Thymus (tissue), 14 donors: ENCODE measurements at places on chromosomes 4 and X. TPM values are rescaled to one million over a fixed set of nuclear protein-coding genes. Genes with fewer than 3 reads are reported as not detected.

SYTL5 gene
- total RNA-seq, result 0.14 TPM

TCEAL8 gene
- total RNA-seq, result 90.6 TPM

DNA sequence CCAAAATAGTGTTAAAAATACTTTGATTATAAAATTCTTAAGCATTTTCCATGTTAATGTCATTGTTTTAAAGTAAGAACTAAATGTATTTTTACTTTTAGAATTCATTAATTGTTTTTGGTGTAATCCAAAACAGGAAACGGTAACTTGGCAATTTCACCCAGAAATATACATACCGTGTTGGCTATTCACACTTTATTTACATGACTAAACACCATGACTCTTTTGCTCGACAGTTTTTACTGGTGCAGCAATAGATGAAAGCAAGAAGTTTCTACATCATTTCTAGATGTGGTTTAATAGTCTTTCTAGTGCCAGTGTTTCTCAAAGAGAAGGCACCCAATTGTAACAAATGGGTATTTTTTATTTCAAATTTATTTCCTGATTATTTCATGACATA, 25.6 kb upstream of the MAGEA1 start:
- H3K27me3 ChIP-seq, result no peaks in the 10 kb centered on the region
- no peaks in the 10 kb centered on the region for H3K36me3 ChIP-seq
- H3K4me1 ChIP-seq, result no peaks in the 10 kb centered on the region
- H3K27ac ChIP-seq, result no peak overlapping the region

GRCh38 chr4:102799816-102800215, 27.5 kb downstream of the UBE2D3 start:
- no peaks in the 10 kb centered on the region for H3K4me1 ChIP-seq
- peaks cover 16% of the 10 kb centered on the region for H3K36me3 ChIP-seq
- H3K4me3 ChIP-seq, result no peak overlapping the region

DNA sequence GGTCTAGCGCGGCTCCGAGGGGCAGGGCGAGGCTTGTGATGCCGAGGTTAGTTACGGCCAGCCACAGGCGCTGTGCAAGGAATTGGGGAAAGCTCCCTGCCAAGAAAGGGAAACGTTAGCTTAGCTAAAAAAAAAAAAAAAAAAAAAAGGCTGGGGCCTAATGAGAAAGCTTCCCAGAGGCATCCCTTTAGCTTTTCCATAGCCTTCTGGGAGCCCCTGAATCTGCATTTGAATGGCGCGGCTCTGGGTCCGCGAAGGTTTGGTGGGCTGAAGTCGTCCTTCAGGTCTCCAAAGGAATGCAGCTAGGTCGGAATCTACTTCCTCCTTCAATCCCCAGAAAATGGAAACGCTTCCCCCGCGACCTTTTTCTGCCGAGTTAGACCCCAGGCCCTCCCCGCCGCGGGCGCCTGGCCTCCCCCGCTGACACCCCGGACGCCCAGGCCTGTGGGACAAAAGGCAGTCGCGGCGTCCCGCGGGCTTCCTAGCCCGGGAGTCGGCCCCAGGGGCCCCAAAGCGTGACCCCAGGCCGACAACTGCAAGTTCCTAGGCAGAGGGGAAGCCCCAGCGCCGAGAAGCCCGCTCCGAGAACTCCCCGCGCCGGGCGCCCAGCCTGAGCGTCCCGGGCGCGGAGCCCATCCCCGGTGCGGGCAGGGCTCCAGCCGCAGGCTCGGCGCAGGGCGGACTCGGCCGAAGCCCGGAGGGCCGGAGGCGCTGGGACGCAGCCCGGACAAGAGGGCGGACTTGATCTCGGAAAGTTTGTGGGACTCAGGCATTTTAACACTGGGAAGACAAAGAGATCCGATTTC, 605 bp upstream of the FAT1 start:
- H3K4me3 ChIP-seq, result peak overlapping the region; percentile 44
- peaks cover 5% of the 10 kb centered on the region for H3K4me1 ChIP-seq
- H3K27me3 ChIP-seq, result peaks cover 63% of the 10 kb centered on the region
- H3K36me3 ChIP-seq, result no peaks in the 10 kb centered on the region
- no peak for DNase-seq
- peak overlapping the region; percentile 52 for H3K27ac ChIP-seq

DNA sequence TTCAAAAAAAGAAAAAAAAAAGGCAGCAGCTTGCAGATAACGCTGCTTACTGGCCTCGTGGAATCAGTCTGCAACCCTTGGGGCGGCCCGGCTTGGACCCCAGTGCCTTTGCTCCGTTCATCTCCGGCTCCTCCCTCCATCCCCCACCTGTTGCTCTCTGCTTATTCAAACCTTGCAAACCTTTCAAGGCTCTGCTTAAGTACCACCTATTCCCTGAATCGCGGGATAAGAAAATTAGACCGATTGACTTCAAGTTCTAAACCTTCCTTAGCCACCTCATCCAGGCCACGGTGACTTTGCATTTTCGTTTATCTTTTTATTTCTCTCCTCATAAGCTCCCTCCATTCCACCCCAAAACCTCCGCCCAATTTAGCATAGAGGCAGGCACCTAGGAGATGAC, 1.4 kb upstream of the PHKA1 start:
- peaks cover 4% of the 10 kb centered on the region for H3K4me1 ChIP-seq
- H3K36me3 ChIP-seq, result no peaks in the 10 kb centered on the region
- H3K27ac ChIP-seq, result no peak overlapping the region
